Activated B cell treated with CpG ODN at 0.5 μM for 24 hours (primary cell): ENCODE measurements at places on chromosomes 5 and 9.

DNA sequence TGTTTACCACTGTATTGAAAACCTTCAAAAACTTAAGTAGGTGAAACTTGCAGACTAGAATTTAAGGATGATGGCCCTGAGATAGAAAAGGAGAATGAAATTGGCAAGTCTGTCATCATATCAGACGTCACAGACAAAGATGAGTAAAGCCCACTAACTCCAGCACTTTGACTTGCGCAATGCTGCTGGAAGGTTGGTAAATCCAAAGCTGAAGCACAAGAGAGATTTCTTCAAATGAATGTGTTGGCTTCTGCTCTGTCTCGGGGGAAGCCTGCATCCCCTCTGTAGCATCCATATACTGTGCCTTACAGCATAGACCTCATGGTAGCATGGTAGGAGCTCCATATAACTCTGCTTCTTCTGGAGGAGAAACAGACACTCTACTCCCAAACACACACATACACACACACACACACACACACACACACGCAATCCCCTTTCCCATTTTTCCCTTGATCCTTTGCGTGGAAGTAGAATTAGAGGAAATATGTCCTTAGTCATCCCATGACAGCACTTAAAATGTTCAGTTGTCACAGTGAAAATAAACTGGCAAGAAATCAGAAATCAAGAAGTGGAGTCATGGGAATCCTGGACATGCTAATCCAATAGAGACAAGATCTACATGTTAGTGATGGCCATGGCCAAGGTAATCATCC lies 241.5 kb downstream of the NR3C1 start:
- no peak for DNase-seq

DNA sequence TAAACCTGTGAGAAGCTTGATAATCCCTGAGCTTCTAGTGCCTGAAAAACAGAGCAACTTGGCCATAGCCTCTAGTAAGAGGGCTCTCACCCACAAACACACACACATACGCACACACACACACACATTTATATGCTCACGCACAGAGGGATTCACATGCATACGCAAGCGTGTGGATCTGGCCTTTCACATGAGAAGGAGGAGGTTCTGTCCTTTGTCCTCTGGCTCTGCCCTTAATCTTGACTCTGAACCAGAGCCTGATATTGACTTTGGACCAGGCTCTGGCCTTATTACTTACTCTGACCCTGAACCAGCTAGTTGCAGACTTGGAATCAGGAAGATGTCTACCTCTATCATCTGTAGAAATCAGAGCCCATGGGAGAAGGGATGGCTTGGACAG lies 10.0 kb upstream of the P4HA2 start:
- DNase-seq: no peak

DNA sequence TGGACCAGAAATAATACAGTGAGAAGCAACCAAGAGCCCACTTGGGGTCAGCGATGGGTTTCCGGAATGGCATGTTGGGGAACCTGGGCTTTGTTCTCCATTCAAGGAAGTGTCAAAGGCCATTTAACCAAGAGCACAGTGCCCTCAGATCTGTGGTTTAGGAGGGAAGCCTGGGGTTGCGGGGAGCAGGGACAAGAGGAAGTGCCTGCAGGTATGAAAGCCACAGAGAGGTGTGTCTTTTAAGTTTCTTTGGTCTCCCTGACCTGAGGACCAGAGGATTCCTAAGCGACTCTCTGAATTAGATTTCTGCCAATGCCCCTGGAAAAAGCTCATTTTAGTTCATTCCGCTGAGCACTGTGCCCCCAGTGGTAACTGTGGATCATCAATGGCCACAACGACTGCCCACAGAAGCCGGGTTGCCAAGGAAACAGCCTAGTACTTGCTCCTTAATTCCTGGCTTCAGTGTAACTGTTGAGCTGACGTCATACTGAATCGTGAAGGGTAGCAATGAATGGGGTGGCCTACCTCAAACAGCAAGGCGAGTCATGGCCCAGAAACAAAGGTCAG lies 107.3 kb upstream of the SPIN1 start:
- no peak for DNase-seq

- DNase-seq: no peak
These were observed 33.1 kb downstream of the FYB1 start for GRCh38 chr5:39186289-39186688.

- no peak for DNase-seq
These were observed 4.1 kb upstream of the ASPN start for GRCh38 chr9:92486371-92486770.

GRCh38 chr5:126871441-126871840 lies 94.5 kb downstream of the LMNB1 start:
- no peak for DNase-seq

DNA sequence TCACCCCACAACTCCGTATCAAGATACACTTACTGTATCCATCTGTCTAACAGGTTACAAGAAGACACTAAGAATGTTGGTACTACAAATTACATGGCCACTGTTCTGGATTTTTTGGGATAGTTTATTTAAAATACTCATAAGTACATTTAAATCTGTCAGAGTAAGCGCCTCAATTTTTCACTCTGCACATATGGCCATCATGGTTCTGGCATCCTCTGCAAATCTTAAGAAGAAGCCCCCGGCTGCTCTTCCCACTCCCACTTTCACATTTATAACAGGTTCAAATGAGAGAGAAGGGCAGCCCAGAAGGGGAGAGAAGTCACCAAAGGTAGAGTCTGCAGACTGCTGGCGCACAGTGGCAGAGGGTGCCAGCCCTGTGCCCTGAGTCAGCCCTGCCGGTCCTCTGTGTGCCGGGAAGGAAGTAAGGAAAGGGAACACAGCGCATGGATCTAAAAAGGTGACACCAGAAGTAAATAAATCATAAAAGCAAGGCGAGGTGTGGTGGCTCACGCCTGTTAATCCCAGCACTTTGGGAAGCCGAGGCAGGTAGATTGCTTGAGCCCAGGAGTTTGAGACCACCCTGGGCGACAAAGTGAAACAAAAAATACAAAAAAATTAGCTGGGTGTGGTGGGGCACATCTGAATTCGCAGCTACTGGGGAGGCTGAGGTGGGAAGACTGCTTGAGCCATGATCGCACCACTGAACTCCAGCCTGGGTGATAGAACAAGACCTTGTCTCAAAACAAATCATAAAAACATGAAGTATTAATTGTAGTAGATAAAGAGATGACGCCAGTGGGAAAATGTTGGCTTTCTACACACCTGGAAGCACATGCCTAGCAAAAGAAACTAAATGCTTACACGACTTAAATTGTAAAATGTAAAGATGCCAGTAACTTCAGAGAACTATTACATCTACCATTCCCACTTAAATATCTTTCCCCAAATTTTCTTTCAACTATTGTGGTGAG lies 30.0 kb downstream of the RNF130 start:
- DNase-seq: no peak

- no peak for DNase-seq
These were observed 304.7 kb downstream of the GABRG2 start for GRCh38 chr5:162372256-162372655.

- DNase-seq: no peak
These were observed 83.3 kb downstream of the SUSD1 start for GRCh38 chr9:112091810-112092209.

DNA sequence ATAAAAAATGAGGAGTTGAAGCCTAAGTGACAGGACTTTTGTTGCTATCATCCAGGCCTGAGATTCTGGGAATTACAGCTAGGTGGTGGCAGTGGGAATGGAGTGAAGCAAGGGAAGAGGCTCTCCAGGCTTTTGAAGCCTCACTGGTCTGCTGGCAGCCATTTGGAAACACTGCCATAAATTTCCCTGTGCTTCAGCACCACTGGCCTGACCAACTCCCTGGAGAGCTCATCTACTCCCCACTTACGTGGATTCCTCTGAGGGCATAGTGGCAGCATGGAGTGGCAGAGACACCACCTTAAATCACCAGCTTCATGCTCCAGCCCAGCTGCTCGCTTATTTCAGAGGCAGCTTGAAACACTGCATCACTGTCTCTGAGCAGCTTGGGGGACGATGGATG lies 518.2 kb downstream of the TLR4 start:
- DNase-seq: no peak

DNA sequence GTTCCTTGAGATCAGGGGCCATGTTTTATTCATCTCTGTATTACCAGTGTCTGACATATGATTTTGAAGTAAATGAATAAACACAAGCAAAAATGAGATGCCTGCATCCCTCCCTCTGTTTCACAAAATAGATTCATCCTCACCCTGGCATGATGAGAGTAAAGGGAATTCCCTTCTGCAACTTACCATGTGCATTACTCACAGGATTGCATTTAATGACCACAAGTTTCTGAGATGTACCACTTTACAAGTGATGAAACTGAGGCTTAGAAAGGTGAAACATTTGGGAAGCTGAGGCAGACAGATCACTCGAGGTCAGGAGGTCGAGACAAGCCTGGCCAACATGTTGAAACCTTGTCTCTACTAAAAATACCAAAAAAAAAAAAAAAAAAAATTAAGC lies 74.2 kb upstream of the TNFSF8 start:
- DNase-seq: no peak

DNA sequence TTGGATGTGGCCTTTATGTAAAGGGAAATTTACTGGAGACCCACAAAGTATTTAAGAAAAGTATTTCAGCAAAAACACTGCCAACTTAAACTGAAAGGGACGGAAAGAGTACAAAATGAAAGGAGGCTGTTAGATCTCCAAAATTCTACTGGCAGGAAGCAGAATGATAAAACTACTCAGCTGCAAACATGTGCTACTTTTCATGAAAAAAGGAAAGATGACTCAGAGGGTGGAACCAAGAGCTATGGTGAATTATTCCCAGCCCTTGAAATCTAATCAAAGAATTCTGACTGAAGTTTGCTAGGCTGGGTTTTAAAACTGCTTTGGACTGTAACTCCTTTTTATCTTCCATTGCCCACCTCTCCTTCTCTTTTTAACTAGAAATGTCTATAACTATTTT lies 58.6 kb upstream of the ZBED3 start:
- no peak for DNase-seq
